SK-N-DZ (cell line): ENCODE measurements at places on chromosomes 16 and 17.

DNA sequence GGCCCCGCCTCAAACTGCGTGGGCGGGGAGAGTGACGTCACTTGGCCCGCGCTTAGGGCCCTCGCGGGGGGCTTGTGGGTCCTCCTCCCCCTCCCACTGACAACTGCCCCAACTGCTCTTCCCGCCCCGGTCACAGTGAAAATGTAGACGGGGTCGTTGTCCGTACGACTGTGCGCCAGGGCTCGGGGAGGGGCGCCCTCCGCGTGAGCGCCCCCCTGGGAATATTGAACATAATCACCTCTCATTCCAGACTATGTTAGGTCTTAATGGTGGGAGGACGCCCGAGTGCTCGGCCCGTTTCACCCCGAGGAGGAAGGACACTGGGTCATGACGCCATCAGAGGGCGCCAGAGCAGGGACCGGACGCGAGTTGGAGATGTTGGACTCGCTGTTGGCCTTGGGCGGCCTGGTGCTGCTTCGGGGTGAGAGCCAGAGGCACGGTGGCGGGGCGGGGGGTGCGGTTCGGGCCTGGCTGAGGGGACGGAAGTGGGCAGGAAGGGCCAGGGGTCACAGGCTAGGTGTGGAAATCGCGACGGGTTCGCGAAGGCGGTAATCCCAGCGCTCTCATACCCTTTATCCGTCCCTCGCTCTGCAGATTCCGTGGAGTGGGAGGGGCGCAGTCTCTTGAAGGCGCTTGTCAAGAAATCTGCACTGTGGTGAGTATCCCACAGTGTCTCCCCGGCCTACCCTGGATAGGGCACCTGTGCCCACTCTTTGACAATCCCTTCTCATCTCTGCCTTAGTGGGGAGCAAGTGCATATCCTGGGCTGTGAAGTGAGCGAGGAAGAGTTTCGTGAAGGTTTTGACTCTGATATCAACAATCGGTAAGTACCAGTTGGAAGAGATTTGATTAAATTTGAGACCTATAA lies at the start of gene ELP5:
Gene ELP5 (plus strand): TSS at position 40 of the 868 bp plus-strand sequence. CDS start 336 bp downstream, at position 376.
- DNase-seq, result peak; percentile 98

DNA sequence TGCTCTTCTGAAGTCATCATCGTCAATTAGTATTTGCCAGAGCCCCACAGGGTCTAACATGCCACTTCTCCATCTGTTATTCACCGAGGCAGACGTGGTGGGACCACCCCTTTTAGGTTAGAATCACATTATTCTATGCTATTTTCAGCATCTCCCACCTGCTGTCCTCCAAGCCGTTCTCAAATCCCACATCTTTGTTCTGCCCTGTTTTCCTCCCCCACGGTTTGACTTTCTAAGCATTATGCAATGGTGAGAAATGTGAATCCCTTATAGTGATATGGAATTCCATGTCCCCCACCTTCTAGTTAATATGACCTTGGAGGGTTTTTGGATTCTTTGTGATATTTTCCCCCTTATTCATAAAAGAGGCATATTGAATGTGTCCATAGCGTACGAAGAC lies 634.1 kb upstream of the RBFOX1 start:
- peak; percentile 28 for DNase-seq

- DNase-seq, result no peak
Measured at GRCh38 chr16:81491541-81492188, 47.1 kb downstream of the CMIP start.

GRCh38 chr17:34765291-34765690 lies 185.9 kb downstream of the TMEM132E start:
- DNase-seq, result no peak

DNA sequence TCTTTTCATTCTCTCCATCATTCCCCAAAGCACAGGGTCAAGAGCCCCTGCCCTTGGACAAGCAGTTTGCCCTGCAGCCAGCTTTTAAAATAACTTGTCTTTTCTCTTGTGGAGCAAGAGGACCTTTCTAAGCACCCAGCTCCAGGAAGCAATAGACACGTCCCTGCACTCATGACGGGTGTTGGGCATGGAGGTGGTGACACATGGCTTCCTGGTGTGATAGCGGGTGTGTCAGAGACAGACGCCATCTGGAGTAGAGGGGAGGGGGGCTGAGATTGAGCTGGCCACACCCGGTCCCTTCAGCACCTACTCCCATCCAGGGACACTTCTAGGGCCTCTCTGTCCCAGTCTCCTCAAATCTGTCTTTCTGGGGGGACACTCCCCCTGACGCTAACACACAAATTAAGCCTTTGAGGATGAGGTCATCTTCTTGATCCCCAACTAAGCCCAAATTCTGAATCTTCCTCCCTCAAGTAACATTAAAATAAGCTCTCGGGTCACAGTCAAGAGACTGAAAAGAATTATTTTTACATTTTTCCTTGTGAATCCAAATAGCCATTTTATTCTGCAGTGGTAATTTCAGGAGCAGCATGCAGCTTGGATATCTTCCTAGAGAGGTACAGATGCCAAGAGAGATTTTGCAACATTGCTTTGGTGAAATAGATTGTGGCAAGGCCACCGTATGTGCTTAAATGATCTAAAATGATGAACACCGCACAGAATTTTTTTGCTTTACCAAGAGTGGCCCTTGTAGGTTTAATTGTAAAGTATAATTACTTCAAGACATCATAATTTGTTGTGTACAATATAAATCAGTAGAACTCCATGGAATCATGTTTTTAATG lies 216.6 kb upstream of the IRX3 start:
- no peak for DNase-seq
